ENCODE measurements at places on chromosomes 2 and 18.

DNA sequence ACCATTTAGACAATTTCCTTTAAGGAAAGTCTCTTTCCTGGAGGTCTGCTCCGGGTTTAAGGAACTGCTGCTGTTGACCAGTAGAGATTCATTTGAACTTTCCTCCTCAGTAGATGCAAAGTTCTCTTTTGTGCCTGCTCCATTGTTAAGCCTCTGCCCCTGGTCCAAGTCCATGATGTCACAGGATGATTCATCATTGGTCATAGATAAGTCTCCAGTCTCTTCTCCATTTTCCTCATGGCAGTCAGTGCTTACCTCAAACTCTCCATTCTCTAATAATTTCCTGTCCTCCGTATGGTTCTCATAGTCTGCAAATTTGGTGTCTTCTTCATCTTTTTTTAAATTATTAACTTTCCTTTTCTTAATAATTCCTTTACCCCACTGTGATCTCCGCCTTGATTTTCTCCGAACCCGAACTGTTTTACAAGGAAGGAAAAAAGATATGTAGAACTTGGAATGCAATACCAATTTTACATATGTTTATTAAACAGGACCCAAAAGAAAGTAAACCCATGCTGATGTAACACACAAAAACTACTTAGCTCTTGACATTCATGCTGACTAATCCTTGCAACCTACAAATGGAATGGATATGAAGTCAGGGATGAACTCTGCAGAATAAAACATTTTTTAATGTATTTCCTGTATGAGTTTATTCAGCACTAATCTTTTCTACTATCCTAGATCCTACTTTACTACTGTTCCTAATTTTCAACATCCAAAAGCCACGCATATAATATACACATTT, 169.1 kb downstream of the ATAD2B start:
- DNase-seq, result no peak

DNA sequence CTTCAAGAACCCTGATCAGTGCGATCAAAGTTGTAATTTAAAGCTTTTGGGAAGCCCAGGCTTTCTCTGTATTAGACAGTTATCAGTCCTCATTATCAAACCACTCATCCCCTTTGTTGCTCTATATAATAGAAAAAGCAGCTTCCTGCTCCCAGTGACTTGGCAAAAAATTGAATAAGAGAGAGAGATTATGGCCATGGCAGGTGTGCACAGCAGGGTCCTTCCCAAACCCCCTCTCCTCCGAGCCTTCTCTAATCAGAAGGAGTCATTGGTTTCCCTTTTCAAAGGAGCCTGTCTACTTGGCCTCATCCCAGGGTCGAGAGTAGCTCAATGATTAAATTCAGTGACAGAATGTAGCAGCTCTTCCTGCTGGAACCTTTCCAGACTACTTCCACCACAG, 81.5 kb downstream of the SEMA4F start:
- no peak for DNase-seq

DNA sequence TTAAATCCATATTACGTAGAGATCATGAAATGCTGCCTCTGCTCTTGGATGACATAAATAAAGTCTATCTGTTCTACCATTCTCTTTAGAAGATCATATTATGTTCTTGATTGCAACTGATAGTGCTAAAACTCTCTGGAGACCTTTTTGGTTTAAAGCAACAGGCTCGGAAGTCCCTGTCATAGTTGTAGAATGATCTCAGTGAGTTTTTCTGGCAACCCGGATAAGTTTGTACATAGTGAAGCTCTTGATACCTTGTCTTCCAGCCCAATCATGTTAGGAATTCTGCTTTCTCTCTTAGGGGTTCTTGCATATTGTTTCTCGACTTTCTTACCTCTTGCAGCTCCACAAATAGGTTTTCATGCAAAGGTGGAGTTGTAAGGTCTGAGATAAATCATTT, 156.1 kb downstream of the TTC27 start:
- DNase-seq, result no peak

GRCh38 chr18:76455003-76455676, 39.9 kb downstream of the ZNF516 start:
- no peak for DNase-seq

GRCh38 chr2:106965611-106966010, 79.6 kb upstream of the ST6GAL2 start:
- DNase-seq, result no peak

- no peak for DNase-seq
These were observed 317.8 kb downstream of the MBD2 start for GRCh38 chr18:53906681-53907080.

- no peak for DNase-seq
These were observed 341.2 kb downstream of the ZNF521 start for GRCh38 chr18:25010623-25011374.

DNA sequence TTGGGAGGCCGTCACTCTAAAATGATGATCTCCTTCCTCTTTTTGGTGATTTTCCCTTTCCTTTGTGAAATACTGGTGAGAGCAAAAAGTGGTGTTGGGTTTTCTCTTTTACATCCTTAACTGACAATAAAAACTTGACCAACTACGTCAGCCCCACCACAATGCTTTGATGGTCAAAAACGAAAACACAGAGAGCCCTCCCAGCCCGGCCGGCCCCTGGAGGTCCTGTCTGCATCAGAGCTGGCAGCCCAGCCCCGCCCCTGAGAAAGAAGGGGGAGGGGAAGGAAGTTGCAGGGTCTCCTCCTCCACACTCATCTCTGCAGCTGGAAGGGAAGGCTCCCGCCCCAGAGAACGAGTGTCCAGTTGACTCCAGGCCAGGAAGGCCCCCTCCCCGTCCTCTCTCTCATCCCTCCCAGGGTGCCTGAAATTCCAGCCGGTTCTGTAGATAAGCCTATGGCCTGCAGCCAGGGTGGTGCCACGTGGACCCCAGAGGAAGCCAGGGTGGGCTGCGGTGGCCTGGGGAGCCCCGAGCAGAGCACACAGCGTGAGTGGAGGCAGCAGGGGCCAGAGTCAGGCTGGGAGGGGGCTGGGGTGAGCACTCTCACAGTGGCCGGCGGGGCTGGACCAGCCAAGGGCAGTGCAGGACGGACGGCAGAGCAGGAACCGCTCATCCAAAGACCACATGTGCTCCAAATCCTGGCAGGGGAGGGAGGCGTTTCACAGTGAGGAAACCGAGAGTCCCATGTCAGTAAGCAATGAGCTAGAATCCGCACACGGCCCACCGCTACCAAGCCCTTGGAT, 19.8 kb downstream of the BIN1 start:
- peak; percentile 91 for DNase-seq

- DNase-seq, result no peak
These were observed 20.3 kb downstream of the GKN2 start for GRCh38 chr2:68932402-68932801.

GRCh38 chr2:102460467-102460866, 12.6 kb upstream of the SLC9A4 start:
- no peak for DNase-seq

DNA sequence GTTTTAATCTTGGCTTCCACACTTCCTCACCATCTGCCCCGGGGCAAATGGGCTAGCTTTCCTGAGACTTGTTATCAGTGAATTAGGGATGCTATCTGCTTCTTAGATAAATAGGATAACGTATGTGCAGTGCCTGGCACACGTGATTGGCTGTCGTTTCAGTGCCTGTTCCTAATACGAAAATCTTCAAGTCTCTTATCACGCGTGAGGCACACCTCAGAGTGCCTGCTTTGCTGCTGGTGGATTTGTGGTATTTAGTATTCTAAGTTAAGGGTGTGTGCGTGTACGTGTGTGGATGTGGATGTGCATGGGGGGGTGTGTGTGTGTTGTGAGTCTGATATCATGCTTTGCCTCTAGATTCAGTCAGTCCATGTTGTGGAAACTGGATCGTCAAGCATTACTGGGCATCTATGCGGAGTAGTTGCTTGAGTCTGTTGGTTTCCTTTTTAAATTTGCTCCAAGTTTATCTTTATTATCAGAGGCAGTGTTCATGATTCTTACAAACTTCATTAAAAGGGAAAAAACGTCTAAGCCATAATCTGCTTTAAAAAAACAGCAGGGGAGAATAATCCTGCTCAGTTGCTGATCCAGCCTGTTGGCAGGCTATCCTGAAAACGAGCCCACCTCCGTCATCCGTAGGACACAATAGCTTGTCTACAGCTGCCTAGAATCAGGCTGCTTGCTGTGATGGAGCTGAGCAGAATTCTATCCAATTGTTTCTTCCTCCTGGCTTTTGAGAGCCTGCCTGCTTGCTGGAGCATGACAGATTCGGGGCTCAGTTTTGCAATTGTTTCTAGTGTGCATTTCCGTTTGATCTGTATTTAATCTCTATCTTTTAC, 6.6 kb downstream of the SH3RF3 start:
- no peak for DNase-seq

GRCh38 chr2:233225230-233226068, 26.0 kb upstream of the ATG16L1 start:
- no peak for DNase-seq

DNA sequence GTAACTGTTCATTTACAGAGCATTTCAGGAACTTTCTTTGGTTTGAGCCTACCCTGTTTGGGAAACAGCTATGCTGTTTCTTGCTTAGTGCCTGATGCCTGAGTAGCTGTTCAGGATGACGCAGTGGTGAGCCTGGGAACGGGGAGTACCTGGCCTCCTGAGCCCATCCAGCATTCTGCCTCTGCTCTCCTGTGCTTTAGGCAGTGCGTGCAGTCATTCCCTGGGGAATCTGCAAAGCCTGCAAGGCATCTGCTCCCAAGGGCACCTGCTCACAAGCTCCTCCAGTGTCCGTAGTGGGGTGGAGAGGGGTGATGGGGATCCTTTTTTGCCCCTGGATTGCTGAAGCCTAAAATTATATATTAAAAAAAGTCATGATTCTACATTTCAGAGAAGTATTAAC, 68.8 kb downstream of the RAPGEF4 start:
- DNase-seq, result no peak

GRCh38 chr2:170369894-170370293, 191.9 kb downstream of the MYO3B start:
- no peak for DNase-seq

- DNase-seq, result no peak
These were observed 32.7 kb downstream of the RHBDD1 start for GRCh38 chr2:226868331-226869162.

GRCh38 chr18:75173738-75174137, 35.2 kb downstream of the PTGR3 start:
- DNase-seq, result no peak

DNA sequence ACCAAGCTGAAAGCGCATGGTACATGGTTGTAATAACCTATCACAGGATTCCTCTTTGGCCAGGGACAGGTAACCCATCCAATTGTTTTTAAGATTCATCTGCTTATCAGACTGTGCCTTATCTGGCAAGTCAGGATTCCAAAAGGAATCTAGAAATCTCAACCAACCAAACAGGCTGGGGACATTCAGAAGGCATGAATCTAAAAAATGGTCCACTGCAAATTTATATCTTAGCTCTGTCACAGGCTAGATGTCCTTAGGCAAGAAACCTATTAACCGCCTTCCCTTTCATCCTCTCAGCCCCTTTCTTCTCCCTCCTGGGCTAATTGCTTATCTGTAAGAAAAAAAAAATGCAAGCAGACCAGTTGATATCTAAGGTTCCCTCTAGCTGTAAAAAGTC, 4.3 kb downstream of the LRP2 start:
- no peak for DNase-seq

GRCh38 chr2:178479758-178480226, 465 bp upstream of the PLEKHA3 start:
- DNase-seq, result no peak

- peak; percentile 57 for DNase-seq
These were observed 14.9 kb downstream of the FBLN7 start for GRCh38 chr2:112153179-112153490.

DNA sequence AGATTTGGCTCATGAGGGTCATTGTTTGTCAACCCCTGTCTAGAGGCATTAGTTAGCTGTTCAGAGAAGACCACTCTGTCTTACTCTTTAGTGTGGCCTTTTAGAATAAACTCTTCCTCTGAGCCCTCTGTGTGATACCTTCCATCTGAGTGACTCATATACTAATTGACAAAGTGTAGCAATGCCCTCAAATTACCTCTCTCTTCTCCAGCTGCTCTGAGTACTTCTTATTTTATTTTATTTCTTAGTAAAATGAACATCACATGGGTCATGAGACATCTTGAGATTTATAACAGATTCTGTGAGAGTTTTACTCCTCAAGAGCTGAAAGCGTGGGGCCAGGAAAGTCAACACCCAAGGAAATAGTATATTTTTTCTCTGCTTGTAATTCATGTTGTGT, 67.4 kb downstream of the KCTD18 start:
- DNase-seq, result no peak

- peak; percentile 63 for DNase-seq
These were observed 185.0 kb upstream of the HS6ST1 start for GRCh38 chr2:128503399-128504245.

- no peak for DNase-seq
These were observed 103.7 kb upstream of the PXDN start for GRCh38 chr2:1847846-1848598.

DNA sequence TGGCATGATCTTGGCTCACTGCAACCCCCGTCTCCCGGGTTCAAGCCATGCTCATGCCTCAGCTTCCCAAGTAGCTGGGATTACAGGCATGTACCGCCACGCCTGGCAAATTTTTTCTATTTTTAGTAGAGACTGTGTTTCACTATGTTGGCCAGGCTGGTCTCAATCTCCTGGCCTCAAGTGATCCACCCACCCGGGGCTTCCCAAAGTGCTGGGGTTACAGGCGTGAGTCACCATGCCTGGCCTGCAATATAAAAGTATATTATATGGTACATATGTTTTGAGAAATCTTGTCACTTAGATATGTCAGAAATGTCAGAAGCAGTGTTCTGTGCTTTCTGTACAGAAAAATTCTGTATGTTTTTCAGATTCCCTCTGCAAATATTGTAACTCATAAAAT, 19.2 kb upstream of the XPO1 start:
- no peak for DNase-seq

- no peak for DNase-seq
These were observed 2.1 kb upstream of the TSPYL6 start for GRCh38 chr2:54258166-54258565.

- peak; percentile 66 for DNase-seq
These were observed 201.8 kb upstream of the HDAC4 start for GRCh38 chr2:239602290-239603282.

GRCh38 chr2:45818591-45818990, 167.1 kb downstream of the PRKCE start:
- no peak for DNase-seq

GRCh38 chr2:71173096-71173495, 42.7 kb downstream of the MPHOSPH10 start:
- no peak for DNase-seq

- no peak for DNase-seq
These were observed 39.1 kb downstream of the CUL3 start for GRCh38 chr2:224545884-224546644.

GRCh38 chr2:43065871-43066270, 160.5 kb downstream of the ZFP36L2 start:
- DNase-seq, result peak; percentile 30

DNA sequence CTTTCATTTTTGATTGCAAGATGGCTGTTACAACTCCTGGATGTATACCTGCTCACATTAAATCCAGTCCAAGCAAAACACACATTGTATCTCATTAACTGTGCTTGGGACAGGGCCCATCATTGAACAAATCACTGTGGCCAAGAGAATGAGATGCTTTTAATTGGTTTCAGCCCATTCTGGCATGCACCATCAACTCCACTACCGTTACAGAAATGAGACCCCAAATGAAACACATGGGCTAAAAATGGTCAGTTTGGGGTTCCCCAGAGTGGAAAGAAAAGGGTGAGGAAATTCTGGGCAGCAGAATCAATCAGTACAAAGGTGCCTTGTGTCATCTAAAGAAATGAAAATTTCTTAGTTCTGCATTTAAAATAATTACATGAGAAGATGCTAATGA, 52.7 kb downstream of the FAM171B start:
- no peak for DNase-seq

- DNase-seq, result no peak
These were observed 457.3 kb downstream of the XIRP2 start for GRCh38 chr2:167345559-167345958.

GRCh38 chr2:2243666-2244065, 87.4 kb downstream of the MYT1L start:
- no peak for DNase-seq
